ENCODE measurements at places on chromosomes 5 and 9.

DNA sequence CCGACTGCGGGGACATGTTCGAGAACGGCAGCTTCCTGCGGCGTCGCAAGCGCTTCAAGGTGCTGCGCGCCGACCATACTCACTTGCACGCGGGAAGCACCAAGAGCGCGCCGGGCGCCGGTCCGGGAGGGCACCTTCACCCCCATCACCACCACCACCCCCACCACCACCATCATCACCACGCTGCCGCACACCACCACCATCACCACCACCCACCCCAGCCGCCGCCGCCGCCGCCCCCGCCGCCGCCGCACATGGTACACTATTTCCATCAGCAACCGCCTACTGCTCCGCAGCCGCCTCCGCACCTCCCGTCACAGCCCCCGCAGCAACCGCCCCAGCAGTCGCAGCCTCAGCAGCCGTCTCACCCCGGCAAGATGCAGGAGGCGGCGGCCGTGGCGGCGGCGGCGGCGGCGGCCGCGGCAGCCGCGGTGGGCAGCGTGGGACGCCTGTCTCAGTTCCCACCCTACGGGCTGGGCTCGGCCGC lies 514 bp downstream of the FOXB2 start:
- DNase-seq, result no peak

DNA sequence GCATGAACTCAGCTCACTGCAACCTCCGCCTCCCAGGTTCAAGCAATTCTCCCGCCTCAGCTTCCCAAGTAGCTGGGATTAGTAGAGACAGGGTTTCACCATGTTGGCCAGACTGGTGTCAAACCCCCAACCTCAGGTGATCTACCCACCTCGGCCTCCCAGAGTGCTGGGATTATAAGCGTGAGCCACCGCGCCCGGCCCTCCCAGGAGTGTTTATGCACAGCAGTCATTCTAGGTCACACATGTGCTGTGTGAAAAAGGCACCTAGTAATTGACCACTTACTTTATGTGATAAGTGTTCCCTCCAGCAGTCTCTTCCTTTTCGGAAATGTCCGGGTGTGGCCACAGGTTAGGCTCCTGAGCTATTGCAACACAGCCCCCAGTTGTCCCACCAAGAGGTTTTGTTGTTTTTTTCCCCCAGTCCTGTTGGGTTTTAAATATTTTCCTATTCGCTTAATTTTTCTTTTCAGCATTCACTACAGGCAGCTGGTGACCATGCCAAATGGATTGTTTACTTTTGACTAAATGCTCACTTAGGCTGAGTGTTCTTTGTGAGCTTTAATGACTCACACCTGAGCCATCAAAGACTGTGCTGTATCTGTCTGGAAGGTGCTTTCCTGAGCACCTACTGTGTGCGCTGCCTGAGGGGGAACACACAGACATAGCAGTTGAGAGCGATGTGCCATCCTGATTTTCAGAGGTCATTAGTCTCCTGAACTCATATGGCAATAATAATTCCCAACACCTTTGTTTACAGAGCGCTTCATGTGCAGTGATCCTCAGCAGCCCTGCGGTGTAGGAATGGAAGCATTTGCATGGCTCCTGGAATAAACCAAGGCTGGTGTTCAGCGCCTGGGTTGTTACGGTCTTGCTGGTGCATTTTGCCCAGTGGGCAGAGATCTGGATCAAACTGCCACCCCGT lies 94.3 kb downstream of the MVB12B start:
- no peak for DNase-seq

DNA sequence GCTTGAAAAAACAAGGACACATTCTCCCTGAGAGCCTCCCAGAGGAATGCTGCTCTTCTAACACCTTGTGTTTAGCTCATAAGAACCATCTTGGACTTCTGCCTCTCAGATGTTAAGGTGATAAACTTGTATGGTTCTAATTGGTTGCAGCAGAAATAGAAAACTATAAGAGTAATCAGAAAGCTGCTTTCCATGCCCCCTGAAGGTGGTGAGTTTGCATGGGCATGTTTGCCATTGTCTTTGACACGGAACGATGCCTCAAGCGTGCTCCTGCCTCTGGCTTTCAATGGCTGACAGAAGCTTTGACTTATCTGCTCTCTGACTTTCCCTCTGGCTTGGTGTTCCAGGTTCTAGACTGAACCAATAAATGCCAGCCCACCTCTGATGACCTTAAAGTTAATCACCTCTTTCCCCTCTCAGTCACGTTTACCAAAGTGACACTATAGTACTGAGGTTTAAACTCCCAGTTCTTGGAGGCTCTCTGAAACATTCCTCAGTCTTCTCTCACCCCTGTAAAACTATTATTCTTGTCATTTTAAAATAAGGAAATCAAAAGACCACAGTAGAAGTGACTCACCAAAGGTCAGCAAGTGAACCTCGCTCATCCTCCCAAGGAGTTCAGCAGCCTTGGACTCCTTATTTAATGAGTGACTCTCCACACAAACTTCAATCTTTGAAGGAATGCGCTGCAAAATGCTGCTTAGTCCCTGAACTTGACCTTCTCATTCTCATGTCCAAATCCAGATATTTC lies 103.6 kb downstream of the PIK3R1 start:
- DNase-seq, result no peak

GRCh38 chr9:129007035-129007765 lies 20.9 kb downstream of the SH3GLB2 start:
- no peak for DNase-seq

- DNase-seq, result no peak
Measured at GRCh38 chr9:130336027-130336610, 70.6 kb downstream of the HMCN2 start.

- no peak for DNase-seq
Measured at GRCh38 chr5:1028481-1029281, 20.1 kb downstream of the NKD2 start.

DNA sequence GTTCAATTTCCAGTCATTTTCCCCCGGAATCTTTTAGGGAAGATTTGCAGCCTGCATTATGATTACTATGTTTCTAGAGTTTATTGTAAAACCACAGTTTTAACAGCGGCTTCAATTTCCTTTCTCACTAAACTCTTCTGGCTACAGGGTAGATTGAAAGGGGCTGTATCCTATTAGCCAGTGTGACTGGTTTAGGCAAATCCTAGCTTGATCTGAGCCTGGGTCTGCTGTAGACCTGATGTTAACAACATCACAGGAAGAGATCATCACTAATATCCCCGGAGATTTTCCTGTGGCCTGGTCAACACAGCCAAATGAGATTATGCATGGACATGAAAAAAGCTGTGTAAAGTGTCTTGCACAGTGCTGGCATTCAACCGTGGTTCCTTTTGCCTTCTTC lies 33.4 kb downstream of the STOM start:
- no peak for DNase-seq

DNA sequence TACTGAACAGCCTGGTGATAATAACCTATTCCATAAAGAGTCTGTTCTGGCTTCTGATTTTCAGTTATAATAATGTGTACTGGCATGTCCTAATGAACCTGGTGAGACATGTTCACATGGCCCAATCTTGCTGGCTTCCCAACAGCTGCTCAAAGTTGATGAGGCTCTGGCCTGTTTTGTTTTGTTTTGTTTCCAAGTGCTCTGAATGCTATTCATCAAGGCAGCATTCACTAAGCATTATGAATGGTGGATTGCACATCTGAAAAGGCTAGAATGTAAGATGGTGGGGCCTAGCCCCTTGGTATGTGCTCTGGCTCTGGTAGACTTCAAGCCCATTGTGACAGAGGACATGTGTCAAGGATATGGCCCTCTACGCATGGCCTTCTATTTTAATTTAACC lies 388.5 kb downstream of the PSAT1 start:
- no peak for DNase-seq

- DNase-seq, result no peak
Measured at GRCh38 chr5:7894439-7894838, 25.5 kb downstream of the MTRR start.

- DNase-seq, result no peak
Measured at GRCh38 chr9:72509635-72510034, 11.8 kb upstream of the TMC1 start.

- DNase-seq, result no peak
Measured at GRCh38 chr9:111502506-111502905, 18.3 kb upstream of the ECPAS start.

- DNase-seq, result no peak
Measured at GRCh38 chr9:71920456-71921189, 9.2 kb downstream of the C9orf85 start.

GRCh38 chr5:168249923-168250322 lies 41.5 kb upstream of the WWC1 start:
- no peak for DNase-seq

DNA sequence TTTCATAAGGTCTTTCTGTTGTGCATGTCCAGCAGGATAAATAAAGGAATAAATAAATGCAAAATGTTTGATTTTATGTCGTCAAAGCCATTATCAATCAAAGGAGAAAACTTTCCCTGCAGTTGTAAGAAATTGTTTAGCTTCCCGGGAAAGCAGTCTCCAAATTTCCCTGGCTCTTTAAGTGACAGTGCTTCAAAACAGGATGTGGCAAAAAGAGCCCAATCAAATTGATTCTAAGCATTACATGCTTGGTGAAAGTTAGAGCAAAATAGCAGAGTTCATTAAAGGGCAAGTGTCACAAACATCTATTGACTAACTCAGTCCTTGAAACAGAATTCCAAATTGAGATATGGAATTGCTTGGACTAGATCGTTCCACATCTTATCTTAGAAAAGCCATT lies 704.1 kb downstream of the PRELID2 start:
- DNase-seq, result no peak

- no peak for DNase-seq
Measured at GRCh38 chr9:36128349-36128748, 8.2 kb upstream of the GLIPR2 start.

DNA sequence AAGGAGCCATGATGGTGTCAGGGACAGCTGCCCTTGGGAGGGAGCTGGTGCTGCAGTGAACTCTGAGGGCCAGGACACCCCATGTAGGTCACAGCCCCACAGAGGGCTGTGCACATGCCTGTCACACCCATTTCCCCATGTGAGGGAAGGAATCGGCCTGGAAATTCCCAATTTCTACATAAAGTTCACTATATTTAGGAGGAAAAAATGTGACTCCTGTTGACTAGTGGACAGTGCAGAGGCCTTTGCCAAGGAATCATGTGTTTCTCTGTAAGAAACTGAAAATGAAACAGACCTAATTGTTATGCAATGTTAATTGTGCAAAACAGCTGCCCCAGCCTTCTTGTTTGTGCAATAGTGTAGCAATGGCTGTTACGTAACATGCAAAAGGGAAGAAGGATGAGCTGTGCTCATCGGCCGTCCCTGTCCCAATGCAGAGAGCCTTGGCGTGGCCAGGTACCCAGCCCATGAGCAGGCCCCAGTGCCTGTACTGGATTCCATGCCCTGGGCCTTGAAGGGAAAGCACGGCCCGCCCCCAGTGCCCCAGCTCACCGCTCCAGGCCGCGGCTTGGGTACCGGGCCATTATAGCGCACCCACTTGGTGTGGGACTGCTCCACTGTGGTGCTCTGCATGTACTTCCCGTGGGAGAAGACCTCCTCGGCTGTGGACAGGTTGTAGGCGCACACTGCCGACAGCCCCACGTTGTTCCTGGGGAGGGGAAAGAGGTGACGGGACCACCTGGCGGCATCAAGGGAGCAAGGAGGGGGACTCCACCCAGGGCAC lies 70.0 kb downstream of the SECISBP2 start:
- DNase-seq, result peak; percentile 76

GRCh38 chr9:4117835-4118610 lies 181.8 kb downstream of the GLIS3 start:
- no peak for DNase-seq

DNA sequence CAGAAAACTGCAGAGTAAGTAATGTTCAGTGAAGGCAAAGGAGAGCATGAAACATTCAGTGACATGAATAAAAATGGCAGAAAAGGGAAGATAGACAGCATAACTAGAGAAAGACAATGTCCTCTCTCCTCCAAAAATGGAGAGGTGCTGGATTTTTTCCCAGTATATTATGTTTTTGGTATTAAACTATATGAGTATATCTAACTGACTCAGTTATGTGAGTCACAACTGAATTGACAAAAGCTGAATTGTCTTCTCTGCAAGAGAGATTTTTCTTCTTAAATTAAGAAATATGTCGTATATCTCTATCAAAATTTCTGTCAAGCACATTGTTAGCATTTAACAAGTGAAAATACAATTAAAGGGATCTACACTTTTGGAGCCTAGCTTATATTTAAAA lies 375.1 kb downstream of the CHSY3 start:
- DNase-seq, result no peak

DNA sequence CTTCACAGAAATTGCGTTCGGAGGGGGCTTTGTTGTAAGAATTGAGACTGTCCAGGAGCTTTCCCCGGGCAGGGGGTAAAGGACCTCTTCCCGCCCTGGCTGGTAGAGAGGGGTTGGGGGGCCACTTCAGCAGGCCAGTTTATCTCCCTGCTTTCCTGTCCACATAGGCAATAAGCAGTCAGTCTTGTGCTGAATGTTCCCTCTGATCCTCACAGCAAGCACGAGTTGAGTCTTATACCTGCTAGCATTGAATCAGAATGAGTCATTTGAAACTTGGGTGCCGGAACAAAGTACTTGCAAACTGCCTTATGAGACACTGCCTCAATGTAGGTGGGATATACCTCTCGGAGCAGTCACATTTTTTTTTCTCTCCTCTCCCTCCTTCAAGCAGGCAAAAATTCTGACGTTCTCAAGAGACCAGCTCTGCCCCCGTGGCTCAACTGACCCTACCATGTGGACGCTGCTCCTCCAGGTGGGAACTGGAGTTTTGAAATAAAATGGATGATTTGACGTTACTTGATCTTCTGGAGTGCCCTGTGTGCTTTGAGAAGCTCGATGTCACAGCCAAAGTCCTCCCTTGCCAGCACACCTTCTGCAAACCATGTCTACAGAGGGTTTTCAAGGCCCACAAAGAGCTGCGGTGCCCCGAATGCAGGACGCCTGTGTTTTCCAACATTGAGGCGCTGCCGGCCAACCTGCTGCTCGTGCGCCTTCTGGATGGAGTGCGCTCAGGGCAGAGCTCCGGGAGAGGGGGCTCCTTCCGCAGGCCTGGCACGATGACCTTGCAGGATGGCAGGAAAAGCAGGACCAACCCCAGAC lies 1.3 kb downstream of the SH3RF2 start:
- DNase-seq, result no peak

DNA sequence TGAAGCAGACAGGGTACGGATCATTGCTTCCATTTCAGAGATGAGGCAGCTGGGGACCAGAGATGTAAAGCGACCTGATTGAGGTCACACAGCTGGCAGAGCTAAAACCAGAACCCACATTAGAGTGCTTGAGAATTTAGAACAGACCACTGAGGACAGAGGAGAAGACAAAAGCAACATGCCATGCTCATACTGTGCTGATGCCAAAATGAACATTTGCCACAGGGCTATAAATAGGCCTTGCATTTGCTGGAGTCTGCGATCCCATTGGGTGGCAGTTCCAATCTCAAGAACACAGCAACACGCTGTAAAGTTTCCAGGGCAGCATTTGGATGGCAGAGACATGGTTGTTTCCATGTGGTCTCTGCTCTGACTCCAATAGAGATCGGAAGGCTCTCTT lies 222.4 kb upstream of the TBC1D2 start:
- no peak for DNase-seq

GRCh38 chr5:133371371-133372155 lies 240.8 kb downstream of the FSTL4 start:
- peak; percentile 50 for DNase-seq
